ENCODE measurements at places on chromosomes 3 and 15.
A peak's percentile ranks its signal among the peaks of the same experiment; 100 is the strongest.

DNA sequence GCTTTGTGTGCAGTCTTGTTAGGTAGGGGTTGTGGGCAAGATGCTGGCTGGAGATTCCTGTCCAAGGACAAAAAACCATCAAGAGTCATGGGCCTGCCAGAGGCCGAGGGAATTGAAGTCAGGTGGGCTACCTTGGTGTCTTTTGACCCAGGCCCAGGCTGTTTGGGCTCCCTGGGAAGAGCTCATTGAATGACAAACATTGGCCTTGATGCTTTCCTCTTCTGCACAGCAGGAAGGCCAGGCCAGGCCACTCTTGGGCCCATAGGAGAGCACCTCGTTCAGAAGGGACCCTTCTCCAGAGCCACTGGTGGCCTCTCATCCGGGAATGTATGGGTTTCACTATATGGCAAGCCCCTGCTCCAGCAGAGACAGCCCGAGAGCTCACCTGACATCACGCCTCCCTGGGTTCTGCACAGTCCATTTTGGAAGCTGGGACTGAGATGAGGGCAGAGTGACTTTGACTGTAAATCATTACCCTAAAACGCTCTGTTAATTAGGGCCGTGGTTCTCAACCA, 169.1 kb downstream of the NSMCE3 start:
- DNase-seq: no peak

GRCh38 chr3:78847203-78847602, 920.6 kb downstream of the ROBO1 start:
- DNase-seq: no peak

DNA sequence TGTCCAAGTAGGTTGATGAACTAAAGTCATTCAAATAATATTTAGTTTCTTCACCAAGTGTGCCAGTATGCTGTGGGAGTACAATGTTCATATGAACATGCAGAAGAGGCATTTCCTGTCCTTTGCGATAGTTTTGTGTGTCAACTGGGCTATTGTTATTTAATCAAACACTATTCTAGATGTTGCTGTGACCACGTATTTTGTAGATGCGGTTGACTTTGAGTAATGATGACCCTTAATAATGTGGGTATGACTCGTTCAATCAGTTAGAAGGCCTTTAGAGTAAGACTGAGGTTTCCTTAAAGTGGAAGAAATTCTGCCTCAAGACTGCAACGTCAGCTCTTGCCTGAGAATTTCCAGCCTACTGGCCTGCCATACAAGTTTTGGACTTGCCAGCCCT, 470.7 kb upstream of the CBLB start:
- no peak for DNase-seq

DNA sequence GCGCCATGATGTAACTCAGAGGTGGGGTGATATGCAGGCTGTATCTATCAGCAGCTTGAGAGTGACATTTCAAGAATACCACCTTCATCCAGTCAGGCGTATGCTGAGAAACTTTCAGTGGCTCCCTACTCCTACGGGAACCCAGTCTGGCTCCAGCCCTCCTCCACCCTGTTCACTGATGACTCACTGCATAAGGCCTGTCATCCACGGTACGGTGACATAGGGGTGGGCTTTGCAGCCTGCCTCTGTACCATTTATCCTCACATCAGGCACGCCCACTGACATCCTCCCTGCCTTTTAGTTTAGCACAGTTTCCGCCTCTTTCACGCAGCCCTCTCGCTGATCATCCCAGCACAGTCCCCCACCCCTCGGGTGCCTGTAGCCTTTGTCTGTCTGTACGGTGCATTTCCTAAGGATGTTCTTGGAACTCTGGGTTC, 11.7 kb downstream of the PXYLP1 start:
- DNase-seq: no peak

DNA sequence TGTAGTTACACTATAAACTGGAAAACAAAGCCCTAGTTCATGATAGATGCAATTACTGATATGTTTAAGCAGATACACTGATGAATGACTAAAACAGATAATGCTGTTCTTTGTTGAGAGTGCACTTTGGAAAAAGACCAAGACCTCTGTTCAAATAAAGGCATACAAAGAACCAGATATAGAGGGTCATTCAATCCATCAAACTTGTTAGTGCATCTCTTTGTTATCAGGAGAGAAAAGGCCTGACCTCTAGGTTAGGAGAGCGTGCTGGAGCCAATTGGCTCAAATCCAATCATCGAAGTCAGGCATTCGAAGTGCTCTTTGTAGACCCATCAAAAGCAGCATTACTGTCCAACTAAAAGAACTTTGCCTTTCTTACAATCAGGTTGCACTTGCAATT, 124.2 kb downstream of the TFG start:
- DNase-seq: no peak

GRCh38 chr3:95539950-95540483, 1274.4 kb upstream of the EPHA6 start:
- DNase-seq: no peak

DNA sequence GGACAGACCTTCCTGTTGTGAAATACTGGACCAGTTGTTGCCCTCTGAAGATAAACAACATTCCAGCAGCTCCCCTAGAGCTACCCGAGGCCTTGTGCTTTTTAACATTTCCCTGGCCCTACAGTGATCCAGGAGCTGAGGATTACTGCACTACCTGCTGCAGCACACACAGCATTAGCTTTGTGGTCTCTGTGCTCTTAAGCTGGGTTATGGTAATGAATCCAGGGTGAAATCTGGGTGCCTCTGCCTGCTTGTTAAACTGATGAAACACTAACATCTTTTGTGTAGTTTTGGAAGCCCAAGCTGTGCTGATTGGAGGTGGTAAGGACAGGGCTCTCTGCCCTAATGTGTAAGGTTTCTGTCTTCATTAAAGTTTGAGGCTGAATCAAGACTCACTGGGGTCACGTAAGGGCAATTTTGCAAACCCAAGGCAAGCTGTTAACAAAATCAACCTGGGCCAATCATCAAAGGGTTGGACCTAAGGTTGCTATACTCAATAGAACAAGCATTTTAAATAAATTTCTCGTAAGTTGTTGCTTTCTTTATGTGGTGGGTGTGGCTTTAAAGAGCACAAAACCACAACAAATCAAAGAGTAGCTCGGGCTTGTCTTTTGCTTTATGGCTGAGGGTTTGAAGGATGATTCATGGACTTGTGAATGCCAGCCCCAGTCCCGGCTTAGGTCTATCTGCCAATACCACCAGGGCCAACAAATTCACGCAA, 183.9 kb downstream of the TPRG1 start:
- no peak for DNase-seq

DNA sequence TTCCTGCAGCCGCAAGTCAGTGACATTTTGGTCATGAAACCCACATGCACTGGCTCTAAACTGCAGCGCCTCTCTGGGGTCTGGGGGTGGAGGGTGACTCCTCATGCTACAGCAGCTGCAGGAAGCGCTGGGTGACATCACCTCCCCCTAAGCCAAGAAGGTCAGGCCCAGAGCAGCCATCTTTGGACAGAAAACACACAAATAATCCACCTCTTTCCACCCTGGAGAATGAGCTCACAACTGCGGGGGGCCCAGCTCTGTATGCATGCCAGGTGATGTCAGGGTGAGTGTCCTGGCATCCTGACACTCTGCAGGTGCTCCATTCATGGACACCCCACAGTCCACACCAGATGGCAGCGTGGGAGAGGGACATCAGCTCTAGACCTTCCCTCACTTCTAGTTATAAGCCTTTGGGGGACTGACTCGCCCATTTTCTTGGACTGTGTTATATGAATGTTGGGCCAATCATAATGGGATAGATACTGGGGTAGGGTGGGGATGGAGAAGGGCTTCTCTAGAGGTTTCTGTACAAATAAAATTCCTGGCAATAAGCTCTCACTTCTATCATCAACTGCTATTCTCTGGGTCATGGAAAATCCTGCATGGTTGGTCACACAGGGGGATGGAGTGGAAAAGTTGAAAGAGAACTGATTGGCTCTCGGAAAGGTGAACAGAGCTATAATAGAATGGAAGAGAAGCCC, 70.7 kb upstream of the THBS1 start:
- no peak for DNase-seq

- no peak for DNase-seq
Observed at GRCh38 chr3:107897471-107898061, 193.3 kb downstream of the CD47 start.

- DNase-seq: no peak
Observed at GRCh38 chr3:128188956-128189355, 35.7 kb downstream of the EEFSEC start.

GRCh38 chr15:31106495-31107300, 5.2 kb upstream of the TRPM1 start:
- no peak for DNase-seq

GRCh38 chr15:101368086-101368780, 73.2 kb upstream of the SNRPA1 start:
- no peak for DNase-seq

- DNase-seq: no peak
Observed at GRCh38 chr3:72213296-72214065, 428.5 kb upstream of the PROK2 start.

DNA sequence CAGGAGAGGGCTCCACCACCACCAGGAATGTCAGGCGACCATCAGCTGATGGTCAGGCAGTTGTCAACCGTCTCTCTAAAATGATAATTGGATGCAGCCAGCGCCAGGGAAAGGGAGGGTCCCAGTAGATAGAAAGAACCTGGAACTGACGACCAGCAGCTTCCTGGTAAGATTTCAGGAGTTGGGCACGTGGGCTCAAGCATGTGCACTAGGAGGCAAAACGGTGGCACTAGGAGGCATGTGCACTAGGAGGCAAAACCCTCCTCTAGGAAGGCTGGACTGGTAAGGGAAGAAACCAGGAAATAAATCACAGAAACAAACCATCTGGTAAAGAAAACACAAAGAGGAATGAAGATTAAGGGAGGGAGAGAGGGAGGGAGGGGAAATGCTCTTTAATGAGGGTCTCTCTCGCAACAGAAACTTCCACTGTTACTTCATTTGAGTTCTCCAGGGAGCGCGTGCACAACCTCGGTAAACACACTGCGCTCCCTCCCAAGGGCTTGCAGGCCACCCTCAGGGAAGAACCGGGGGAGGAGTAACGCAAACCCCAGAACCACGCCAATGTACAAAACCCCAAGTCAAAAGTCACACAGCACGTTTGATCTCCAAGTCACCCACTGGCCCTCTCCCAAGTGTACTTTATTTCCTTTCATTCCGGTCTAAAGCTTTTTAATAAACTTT, 116.7 kb downstream of the XXYLT1 start:
- DNase-seq: no peak

DNA sequence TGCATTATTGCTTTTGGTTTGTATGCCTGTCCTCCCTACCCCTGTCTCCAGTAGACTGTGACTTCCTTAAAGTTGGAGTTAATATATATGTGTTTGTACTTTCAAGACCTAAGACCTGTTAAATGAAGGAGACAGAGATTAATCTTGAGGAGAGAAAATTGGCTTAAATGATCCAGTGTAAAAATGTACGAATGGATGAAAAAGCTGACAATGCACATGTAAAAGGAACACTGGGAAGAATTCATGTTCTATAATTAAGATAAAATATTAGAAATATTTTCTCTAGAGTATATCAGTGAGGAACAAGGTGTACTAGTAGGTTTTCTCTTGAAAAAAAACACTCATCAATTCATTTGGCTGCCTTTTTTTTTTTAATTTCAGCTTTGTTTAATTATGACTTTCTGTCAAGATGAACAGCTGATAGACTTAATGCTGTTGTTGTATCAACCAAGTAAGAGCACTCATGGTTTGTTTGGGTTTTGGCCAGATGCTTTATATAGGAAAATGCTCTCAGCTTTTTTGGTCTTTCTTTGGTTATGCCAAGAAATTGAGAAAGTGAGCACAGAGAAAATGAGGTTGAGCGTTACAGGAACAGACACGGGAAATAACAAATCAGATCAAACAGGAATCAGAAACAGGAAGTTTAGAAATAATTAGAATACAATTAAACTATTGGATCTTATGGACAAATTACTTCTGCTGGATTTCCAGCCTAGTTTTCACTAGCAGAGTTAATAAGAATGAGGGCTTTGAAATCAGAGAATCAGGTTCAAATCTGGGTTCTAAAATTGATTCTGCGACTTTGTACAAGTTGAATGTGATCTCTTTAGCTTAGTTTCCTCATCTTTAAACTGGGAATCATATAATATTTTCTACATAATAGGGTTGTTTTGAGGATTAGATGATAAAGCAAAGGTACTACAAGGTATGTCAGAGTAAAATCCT, 38.3 kb upstream of the AADAC start:
- DNase-seq: no peak

DNA sequence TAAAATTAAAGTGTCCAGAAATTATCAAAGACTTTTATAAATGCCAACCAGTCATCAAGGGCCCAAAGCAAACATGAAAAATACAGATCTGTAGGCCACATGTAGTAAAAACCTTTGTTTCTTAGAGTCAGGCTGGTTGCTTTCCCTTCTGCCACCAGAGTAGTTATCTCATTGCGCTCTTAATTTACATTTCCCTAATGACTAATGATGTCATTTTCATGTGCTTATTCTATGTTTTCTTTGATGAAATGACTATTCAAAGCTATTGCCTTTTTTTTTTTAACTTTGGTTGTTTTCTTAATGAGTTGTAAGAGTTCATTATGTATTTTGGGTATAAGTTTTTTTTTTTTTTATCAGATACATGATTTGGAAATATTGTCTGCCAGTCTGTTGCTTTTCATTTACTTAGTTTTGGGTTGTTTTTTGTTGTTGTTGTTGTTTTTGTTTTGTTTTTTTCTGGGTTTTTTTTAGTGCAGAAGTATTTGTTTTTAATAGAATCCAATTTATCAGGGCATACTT, 140.6 kb downstream of the HCN4 start:
- DNase-seq: no peak

DNA sequence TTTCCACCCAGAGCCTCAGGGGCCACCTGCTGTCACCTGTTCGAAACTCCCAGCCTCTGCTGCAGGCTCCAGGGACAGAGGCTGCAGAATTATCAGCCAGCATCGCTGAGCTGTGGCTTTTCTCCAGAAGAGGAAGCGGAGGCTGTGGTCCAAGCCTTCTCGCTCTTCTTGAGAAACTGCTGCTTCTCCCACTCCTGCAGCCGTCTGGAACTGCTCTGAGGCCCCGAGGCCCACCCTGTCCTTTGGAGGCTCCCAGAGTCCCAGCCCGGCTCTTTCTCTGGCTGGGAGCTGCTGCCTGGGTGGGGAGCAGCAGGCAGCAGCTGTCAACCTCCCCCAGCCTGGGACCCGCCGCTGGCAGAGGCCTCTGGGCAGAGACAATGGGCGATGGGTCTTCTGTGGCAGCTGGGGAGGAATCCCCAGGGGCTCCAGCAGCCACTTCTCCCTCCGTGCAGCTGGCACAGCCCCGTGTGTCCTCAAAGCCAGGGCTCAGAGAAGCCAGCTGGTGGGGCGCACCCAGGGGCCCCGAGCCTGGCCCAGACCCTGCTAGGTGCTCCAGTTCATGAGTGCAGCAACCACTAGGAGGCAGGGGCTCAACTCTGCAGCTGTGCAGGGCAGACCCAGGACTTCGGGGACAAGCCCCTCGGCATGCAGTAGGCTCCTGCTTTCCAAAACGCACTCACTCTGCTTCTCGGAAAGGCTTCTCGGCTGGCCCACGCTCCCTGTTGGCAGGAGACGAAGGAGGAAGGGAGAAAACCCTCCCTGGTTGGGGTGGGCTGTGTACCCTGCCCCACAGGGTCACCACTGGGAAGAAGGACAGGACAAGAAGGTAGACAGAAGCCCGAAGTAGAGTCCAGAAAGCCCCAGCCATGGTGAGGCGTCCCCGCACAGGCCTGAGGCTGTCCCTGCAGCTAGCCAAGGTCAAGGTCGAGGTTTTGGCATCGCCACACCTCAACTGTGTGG, 49.9 kb upstream of the FURIN start:
- DNase-seq: peak; percentile 69

GRCh38 chr3:10770547-10770946, 45.5 kb upstream of the SLC6A11 start:
- DNase-seq: no peak

- no peak for DNase-seq
Observed at GRCh38 chr3:12027184-12027846, 23.1 kb downstream of the SYN2 start.

- DNase-seq: no peak
Observed at GRCh38 chr3:56201407-56201806, 266.9 kb downstream of the ERC2 start.

Data from AML-193 (cell line).